Stimulated activated CD8-positive, alpha-beta memory T cell treated with anti-CD3 and anti-CD28 coated beads, Interleukin-7, amount 100 ng/mL, for 1 hour (primary cell): ENCODE measurements at places on chromosomes 1 and 21.

DNA sequence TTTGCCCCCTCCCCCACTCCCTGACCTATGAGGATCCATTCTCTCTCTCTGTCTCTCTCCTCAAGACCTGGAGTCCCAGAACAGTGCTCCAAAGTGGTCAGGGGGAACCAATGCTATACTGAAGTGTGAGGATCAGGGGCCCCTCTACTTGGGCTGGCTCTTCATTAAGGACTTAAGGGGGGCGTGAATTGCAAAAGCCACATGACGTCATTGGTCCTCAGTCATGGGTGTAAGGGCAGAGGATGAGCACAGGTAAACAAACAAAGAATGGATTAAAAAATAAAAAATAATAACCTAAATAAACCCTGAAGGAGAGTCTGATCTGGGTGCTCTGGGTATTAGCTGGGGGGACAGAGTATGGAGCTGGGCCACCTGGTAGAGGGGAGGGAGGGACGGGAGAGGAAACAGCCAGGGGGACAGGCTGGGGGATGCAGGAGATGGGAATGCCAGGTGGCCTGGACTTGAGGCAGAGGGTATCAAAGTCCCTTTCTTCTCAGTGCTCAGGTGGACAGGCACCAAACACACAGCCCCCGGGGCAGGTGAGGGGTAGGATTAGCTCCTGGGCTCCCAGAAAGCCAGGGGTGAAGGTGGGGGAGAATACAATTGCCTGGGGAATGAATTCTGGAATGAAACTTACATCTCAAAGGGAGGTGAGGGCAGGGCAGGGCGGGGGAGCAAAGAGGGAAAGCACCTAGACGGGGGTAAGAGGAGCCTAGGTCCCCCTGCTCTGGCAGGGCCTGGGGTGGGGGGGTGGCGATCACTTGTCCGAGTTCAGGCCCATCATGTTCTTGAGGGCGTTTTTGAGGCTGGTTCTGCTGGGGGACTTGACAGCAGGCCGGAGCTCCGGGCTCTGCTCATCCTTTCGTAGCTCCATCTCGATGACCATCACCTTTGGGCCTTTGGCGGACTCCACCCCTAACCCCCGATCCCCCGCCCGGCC, 4.6 kb downstream of the MPZ start:
- no peak for DNase-seq

DNA sequence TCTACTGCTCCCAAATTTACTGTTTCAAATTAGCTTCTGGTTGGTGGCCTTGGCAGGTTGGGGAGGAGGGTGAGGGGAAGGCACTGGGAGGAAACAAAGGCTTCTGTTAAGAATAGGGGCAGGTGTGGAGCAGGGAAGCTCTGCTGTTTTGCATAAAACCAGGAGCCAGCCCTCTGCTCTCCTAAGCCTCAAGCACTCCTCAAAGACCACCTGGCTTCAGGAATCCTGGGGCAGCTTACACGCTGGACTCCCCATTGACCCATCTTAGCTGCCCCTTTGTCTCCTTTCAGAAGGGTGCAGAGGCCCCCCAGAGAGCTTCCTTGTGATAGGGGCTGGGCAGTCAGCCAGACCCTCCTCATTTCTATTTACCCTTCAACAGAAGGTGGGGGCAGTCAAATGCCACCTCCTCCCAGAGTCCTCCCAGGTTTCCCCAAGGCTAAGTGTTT, 11.5 kb upstream of the DHRS3 start:
- no peak for DNase-seq

- DNase-seq, result no peak
These were observed 42.3 kb upstream of the RUNX3 start for GRCh38 chr1:24972221-24972914.

- DNase-seq, result no peak
These were observed at the start of gene PTPRF for GRCh38 chr1:43530483-43531106. Gene PTPRF (plus strand): TSS chr1:43530883. CDS start chr1:43545076, 14,193 bp downstream.

GRCh38 chr1:222767152-222767571, 30.2 kb downstream of the FAM177B start:
- DNase-seq, result no peak

- DNase-seq, result no peak
These were observed 181.4 kb upstream of the LHX8 start for GRCh38 chr1:74952786-74953185.

DNA sequence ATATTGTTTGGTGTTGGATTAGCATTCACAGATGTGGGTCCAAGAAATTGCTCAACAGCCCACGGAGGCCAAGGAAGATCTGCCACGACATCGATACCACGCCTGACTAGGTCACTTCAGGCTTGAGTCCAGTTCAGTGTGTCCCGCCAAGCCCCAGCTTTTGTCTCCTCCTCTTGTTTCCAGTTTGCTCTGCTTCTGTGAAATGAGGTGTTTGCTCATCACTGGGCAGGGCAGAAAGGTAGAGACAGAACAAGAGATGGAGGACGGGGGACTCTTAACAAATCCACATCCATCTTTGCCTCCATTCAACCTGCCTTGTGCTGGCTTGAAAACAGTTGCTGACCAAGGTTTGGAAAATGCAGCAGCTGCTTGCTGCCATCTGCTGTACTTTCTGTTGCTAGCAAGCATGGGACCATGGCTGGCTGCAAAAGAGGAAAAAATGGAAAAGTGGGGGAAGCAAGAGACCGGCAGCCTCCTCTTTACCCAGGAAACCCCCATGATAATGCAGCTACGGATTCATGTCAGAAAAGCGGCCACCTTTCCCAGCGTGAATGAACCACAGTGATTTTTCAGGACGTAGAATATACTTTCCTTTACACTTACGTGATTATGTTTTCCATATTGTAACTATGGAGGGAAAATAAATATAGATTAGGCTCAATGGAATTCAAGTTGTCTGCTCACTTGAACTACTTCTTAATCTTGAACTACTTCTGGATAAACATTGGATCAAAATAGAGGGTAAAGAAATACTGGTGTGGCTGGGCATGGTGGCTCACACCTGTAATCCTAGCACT, 80.2 kb upstream of the GREM2 start:
- no peak for DNase-seq

GRCh38 chr1:179870870-179871269, 6.7 kb downstream of the TOR1AIP2 start:
- no peak for DNase-seq

GRCh38 chr21:35223480-35224156, 174.5 kb upstream of the RUNX1 start:
- DNase-seq, result no peak

DNA sequence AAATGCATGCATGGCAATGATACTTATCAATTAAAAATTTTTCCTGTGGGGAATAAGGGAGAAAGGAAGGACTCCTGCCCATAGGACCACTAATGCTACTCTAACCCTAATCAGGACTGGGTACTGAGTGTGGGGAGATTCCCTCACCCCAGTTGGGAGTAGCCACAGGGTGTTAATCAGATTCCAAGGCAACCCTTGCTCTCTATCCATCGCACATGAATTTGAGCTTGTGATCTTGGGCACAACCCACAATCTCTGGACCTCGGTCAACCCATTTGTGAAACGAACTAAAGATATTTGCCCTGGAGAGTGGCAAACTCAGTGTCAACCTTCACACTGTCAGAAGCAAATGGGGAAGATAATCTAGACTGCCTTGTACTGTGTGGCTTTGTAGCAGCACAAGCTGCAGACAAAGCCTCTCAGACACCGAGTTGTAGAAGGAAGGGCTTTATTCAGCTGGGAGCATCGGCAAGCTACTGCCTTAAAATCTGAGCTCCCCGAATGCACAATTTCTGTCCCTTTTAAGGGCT, 69.5 kb downstream of the SERINC2 start:
- DNase-seq, result no peak

DNA sequence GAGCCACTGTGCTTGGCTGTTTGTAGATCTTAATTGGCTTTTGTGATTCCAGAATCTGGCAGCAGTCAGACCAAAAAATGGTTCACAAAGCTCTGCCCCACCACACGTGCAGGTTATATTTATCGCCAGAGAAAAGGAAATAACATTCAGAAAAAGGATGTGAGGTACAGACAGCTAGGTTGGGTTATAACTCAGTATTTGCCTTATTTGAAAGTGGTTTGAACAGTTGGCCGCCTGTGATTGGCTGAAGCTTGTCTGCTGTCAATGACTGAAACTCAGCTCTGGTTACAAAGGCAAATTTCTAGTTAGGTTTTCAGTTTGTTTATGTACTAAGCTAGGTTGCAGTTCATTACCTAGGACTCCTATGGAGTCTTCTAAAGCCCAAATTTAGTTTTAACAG, 9.6 kb downstream of the SH3BGR start:
- no peak for DNase-seq

GRCh38 chr21:39388811-39389155, 39.9 kb upstream of the HMGN1 start:
- no peak for DNase-seq

DNA sequence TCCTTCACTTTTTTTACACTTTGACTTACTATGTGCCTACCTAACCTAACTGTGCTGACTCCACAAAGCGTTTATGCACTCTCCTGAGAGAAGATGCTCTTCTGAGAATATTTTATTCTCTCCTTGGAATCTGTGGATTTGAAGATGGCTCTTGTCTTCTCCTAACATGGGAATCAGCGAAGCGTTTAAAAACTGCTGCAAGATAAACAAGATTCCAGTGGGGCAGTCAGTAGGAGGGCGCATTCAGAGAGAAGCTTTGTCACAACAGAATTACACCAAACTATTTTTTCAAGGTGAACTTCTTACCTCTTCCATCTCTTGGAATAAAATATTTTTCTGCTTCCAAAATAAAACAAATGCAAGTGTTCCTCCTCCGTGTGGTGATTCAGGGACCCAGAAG, 113.1 kb downstream of the FOXD2 start:
- DNase-seq, result no peak

DNA sequence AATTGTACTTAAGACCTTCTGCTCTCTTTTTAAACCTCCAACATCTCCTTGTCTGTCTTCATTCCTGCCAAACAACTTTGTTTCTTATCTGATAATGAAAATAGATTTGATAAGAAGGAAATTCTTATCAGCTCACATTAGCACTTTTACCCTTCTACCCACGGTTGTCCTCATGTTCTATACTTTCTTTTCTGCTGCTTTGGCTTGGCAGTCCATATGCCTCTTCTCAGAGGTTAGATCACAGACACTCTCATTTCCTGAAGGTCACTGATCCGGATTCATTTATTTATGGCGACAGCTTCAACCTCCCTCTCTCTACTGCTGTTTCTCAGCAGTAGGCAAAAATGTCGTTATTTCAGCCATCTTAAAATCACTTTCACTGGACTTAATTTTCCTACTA, 2015.8 kb downstream of the NCAM2 start:
- DNase-seq, result no peak

DNA sequence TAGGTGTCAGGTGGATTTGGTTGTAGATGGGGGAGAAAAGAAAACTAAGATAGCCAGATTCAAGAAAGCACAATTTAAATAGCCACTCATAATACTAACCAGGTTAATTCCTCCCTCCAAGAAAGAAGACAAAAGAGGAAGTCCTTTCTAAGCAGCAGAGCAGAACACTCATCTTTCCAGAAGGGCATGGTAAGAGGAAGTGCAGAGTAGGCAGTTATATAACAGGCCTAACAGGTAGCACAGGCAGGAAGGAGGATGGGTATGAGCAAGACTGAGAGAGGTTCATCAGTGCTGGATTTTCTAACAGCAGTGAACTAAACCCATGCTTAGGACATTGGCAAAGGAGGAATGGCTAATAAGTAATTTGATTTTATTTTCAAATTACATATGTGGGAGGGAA, 517.5 kb downstream of the PLPP3 start:
- no peak for DNase-seq

DNA sequence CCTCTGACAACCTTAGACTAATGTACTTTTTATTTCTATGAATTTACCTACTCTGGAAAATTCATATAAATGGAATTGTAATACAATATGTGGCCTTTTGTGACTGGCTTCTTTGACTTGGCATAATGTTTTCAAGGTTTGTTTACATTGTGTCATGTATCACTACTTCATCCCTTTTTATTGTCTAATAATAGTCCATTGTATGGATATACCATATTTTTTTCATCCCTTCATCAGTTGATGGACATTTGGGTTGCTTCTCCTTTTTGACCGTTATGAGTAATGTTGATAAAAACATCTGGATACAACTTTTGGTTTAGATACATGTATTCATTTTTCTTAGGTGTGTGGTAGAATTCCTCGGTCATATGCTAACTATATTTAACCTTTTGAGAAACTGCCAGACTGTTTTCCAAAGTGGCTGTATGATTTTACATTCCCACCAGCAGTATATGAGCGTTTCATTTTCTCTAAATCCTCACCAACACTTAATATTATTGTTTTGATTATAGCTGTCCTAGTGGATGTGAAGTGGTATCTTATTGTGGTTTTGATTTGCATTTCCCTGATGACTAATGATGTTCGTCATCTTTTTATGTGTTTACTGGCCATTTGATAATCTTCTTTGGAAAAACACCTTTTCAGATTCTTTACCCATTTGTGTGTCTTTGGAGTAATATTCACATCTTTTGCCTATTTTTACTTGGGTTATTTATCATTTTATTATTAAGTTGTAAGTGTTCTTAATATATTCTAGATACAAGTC, 3.5 kb downstream of the RO60 start:
- no peak for DNase-seq

DNA sequence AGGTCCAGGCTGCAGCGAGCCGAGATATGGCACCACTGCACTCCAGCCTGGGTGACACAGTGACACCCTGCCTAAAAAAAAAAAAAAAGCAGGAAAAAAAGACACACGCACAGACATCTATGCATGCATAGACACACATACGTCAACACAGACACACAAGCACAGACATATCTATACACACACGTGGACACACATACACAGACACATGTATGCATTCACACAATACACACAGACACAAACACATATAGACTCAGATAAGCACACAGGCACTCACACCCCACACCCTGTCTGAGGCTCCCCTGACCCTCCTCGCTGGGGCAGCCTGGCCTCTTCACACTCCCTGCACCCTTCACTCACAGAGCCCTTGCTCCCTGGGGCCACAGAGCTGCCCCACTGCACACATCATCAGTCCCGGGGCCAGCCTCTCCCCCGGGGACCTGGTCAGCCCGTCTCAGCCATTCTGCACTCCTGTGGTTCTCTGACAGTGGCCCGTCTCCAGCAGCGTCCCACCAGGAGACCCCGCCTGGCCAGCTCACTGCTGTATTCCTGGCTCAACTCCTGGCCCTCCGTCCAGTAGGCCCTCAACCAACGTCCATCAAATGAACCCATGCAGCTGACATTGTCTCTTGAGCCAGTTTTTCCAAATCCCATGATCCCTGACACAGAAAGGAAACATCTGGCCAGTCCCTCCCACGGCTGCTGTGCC, 4.6 kb upstream of the PRKCZ start:
- DNase-seq, result no peak

GRCh38 chr1:109812691-109813393, 49.1 kb upstream of the EPS8L3 start:
- DNase-seq, result no peak

DNA sequence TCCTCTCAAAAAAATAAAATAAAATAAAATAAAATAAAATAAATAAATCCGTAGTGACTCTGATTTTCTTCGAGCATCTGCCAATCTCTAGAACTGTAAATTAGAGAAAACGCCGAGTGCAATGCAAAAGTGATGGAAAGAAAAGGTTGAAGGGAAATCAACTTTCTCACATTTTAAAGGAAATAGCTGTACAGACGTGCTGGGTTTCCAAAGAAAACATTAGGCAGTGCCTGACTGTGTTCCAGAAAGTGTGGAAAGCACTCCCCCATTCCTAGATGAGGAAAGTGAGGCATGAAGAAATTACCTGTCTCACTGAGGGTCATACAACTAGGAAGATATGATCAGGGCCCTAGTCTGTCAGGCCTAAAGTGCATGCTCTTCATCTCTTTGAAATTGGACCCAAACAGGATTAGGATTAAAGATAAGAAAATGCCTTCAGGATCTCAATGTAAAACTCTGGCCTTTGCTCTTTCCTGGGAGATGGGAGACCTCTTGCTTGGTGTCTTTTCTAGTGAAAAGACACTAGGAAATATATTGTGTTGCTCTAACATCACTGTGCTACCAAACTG, 1.8 kb upstream of the PTPN14 start:
- DNase-seq, result no peak

GRCh38 chr1:221696027-221696426, 45.9 kb downstream of the DUSP10 start:
- DNase-seq, result no peak
